Right cardiac atrium (tissue), 5 donors: ENCODE measurements at places on chromosomes 2 and 18.

DNA sequence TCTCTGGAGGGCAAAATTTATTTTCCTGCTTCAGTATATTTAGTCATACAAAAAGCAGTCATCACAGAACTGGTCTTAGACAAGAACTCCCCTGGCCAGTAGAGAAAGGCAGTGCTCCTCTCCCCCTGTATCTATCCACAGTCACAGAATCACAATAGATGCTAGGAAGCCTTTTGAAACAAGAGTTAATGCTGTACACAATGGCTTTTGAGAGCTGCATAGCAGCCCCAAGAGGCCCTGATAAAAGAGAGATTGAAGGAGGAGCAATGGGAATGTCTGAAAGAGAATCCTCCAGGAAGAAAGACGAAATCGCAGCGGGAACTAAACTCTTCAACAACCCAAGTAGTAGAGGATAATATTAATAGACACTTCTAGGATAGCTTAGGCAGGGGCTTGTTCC, 330.2 kb downstream of the RBM43 start:
- no peak for DNase-seq

GRCh38 chr2:226581004-226581403, 218.6 kb downstream of the IRS1 start:
- no peak for DNase-seq

DNA sequence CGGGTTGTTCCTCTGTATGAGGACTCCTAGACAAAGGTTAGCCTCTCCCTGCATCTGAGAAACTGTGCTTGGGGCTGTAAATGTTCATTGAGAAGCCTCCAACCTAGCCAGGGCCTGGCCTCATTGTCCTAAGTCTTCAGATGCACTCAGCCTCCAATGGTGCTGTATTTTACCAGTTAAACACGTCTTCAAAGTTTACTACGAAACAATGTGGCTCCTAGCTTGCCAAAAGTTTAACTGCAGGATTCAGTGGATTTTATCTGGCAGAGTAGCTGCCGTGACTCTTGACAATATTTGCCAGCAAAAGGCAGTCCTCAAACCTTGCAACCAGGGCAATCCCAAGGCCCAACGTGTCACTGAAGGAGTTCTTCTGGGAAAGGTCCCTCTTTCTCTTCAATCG, 1.1 kb downstream of the PID1 start:
- no peak for DNase-seq

DNA sequence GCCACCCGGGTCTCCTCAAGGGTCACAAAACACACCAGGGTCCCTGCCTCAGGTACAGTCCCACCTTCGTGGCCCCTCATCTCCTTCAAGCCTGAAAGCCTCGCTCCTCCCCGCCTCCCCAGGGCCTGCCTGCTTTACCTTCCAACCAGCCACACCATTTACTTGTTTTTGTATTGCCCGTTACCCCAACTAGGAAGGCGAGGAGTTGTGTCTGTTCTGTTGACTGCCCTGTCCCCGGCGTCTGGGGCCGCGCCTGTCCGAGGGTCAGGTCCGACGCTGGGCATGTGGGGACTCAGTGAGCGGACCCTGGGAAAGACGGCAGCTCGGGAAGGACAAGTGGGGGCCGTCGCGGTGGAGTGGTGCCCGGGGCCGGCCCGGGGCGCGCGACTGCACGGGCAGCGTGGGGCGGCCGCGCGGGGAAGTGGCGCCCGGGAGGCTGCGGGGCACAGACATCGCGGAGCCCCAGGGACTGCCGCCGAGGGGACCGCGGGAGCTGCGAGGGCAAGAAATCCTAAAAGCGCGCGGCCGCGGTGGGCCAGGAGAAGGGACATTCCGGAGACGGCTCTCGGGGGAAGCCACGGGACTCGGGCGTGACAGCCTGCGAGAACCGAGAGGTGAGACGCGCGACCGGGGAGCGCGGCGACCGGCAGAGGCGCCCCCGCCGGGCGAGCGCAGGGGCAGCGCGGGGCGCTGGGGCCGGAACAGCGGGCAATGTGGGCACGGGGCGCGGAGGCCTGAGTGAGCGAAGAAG, 797 bp upstream of the GRHL1 start:
- peak; percentile 78 for DNase-seq

- no peak for DNase-seq
These were observed 110.9 kb downstream of the FAM210A start for GRCh38 chr18:13615432-13615861.

DNA sequence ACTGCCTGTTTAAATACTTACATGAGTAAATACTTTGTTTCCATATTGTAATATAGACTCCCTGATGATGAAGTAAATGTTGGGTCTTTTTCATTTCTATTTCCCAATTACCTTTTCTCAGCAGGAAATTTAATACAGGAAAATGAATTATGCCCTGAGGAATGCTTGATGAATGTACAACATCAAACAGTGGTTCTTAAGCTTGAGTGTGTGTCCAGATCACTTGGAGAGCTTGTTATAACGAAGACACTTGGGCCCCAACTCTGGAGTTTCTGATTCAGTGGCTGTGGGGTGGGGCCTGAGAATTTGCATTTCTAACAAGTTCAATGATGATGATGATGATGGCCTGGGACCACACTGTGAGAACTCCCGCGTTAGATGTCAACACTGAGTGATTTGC, 7.1 kb upstream of the ME2 start:
- no peak for DNase-seq

GRCh38 chr2:231415029-231415428, 19.5 kb downstream of the B3GNT7 start:
- no peak for DNase-seq

DNA sequence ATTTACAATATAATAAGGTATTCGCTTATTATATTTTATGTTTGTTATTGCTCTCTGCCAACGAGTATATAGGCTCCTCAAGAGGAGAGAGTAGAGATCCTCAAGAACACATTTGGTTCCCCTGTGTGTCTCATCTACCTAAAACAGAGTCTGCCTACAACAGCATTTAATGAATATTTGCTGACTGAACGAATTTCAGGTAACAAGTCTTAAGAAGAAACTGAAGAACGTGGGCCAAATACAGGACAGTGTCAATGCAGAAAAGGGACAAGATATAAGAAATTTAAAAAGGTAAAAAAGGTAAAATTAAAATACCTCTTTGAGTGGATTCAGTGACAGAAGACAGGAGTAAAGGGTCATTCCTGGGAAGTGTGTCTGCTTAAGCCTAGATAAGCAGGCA, 129.2 kb downstream of the HNMT start:
- DNase-seq, result no peak

DNA sequence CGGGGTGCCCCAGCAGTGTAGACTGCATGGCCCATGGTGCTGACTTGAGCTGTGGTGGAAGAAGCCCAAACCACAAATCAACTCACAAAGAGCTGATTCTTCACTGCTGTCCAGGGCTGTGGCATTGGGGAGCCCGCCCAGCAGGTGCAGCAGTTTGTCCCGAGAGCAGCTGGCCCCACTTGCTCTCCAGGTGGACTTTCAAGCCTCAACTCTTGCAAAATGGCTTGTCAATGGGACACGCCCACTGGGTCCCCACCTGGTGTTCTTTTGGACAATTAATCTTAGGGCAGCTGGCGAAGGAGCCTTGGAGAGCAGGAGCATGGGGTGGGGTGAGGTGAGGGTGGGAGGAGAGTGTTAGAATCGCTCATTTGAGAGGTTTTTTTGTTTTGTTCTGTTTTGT, 117.9 kb downstream of the MYCN start:
- no peak for DNase-seq

DNA sequence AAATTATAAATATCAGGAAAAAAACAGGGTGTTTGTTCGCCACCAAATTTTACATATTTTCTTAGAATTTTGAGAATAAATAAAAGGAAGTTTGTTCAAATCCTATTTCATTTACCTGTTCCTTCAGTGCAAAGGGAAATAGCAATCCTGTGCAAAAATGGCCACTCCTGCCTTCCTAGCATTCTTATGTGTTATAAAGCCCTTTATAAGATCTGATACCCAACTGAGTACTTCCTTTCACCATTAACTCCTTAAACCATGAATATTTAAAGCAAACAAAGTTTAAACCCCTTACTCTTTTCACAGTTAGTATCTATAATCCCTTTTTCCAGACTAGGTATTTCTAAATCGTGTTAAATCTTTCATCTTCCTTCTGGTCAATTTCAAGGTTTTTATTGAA, 427.8 kb downstream of the NR4A2 start:
- no peak for DNase-seq

GRCh38 chr2:65481961-65482360, 49.6 kb upstream of the SPRED2 start:
- no peak for DNase-seq

- DNase-seq, result no peak
These were observed 16.0 kb downstream of the RNASEH1 start for GRCh38 chr2:3542107-3542506.

DNA sequence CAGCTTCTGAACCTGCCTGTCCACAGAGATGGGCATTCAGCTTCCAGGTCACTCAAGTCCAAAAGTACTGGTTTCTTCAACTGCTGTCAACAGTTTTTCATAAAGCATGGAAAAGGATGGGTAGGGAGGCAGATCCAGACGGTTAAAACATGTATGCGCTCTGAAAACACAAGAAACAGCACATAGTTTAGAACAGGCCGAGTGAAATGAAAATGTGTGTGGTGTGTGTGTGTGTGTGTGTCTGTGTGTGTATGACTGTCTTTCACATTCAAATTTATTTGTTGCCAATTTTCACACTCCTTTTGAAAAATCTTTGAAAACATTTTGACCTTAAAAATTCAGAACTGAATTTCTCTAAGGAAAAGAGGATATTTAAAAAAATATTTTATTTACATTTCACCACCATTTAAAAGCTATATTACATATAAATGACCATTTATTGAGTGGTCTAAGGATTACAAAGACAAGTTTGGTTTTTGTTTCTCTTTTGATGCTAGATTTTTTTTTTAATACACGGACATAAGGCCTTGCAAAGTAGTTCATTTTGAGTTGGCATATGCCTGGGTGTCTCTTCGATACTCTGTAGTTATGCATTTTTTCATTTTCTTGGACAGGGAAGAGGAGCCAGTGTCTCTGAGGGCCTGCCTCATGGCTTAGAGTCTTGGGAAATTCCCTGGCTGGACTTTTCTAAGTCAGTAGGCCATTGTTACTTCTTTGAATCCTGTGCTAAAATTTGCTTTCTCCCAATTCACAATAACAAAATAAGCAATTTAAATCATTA, 30.0 kb upstream of the STK17B start:
- no peak for DNase-seq

GRCh38 chr2:23467618-23468017, 82.6 kb downstream of the KLHL29 start:
- no peak for DNase-seq

GRCh38 chr18:13612196-13612997, 114.0 kb downstream of the FAM210A start:
- no peak for DNase-seq

DNA sequence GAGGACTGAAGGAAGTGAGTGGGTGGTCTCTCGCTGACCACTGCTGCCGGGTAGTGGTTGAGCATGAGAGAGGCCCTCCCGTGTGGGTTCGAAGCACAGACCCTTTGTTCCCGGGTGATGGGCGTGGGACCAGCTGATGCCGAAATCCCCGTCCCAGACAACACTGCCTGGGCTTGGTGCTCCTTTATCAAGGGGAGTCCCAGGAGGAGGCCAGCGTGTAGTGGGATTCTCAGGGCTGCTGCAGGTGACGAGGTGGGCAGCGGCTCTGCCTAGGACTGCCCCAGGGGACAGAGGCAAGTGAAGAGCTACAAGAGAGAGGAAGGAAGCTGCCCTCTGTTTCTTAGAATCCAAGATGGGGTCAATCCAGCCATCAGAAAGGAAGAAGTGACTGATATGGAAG, 251.3 kb upstream of the PXDN start:
- no peak for DNase-seq

- DNase-seq, result no peak
These were observed 108.8 kb downstream of the STPG4 start for GRCh38 chr2:47046271-47046670.

DNA sequence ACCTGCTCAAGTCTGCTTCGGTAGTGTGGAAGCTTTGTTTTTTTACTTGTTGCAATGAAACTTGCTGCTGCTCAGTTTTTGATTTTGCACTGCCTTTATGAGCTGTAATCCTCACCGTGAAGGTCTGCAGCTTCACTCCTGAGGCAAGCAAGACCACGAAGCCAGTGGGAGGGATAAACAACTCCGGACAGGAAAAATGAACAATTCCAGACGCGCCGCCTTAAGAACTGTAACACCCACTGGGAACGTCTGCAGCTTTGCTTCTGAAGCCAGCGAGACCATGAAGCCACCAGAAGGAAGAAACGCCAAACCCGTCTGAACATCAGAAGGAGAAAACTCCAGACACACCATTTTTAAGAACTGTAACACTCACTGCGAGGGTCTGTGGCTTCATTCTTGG, 245.7 kb upstream of the REG3G start:
- no peak for DNase-seq

DNA sequence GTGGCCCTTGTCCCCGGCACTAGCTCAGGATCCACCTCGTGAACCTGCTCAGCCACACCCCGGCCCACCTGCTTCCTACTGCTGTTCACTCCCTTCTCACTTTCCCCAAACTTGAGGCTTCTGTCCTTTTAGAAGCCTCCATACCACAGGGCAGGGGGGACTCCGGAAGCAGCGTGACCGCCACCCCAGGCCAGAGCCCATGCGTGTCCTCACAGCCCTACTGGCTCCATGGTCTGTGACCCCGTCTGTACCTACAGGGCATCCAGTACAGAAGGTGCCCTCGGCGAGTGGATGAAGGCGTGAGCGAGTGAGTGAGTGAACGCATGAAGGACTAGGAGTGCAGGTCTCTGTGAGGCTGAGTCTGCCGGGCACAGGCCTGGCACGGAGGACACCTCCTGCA, 253.2 kb downstream of the TWIST2 start:
- no peak for DNase-seq

- no peak for DNase-seq
These were observed 162.7 kb upstream of the NRXN1 start for GRCh38 chr2:51194656-51195055.

DNA sequence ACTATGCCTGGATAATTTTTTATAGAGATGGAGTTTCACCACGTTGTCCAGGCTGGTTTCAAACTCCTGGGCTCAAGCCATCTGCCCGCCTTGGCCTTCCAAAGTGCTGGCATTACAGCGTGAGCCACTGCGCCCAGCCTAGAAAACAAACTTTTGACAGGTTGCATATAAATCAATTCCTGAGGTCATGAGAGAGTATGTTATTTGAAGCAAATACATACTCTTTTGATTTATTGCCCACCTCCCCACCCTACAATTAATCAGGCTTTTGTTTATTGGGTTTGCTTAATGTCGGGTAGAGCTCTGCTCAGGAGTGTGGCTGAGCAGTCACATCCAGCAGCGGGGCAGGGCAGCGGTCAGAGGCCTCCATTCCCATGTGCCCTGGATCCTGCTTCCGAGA, 37.9 kb upstream of the ASB1 start:
- no peak for DNase-seq

- DNase-seq, result no peak
These were observed 9.3 kb downstream of the NCK2 start for GRCh38 chr2:105754011-105754410.

DNA sequence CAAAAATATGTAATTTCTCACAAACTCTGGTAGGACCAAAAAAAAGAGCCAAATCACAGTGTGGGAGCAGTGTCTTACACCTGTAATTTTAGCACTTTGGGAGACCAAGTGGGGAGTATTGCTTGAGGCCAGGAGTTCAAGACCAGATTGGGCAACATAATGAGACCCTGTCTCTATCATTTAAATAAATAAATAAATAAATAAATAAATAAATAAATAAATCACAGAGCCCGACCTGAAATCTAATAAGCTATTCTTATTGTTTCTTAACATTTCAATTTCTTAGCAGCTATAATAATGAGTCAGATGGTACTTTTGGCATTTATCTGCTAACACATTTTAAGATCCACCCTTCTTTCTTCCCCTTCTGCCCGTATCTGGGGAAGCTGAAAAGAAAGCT, 1229.6 kb downstream of the SUCLG1 start:
- DNase-seq, result no peak
